ENCODE measurements at places on chromosomes 2 and 18.

DNA sequence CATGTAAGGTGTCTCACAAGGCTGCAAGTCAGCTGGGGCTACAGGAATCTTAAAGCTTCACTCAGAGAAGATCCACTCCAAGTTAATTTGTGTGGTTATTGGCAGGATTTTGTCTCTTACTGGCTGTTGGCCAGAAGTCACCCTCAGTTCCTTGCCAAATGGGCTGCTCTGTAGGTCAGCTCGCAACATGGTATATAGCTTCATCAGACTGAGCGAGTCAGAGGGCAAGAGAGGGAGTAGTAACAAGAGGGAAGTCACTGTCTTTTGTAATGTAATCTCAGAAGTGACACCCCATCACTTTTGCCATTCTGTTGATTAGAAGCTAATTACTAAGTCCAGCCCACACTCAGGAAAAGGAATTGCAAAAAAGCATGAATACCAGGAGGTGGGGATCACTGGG is 119.5 kb downstream of the LRRTM1 start:
- DNase-seq, result no peak

DNA sequence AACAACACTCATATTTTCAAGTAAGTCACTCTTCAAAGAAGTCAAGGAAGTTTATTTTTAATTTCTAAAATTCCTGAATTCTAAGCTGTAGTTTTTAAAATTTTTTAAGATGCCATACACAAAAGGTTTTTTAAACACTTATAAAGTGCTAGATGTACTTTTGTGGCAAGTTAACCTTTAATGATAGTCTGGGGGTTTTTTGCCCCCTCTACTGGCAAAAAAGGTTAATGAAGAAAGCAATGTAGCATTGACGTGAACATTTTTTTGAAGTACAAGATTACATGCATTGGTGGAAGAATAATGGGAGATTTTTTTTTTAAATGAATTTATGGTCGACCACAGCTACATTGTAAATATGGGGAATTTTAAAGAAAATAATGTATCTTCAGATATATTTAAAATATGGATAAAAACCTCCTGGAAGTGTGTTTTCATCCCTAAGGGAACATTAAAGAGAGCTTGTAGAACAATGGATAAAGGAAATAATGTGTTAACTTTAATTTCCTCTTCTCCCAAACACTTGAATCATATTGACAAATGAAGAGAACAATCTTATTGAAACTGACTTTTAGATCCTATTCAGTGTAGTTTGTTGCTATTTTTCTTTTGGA is 12.6 kb downstream of the ITPRID2 start:
- no peak for DNase-seq

DNA sequence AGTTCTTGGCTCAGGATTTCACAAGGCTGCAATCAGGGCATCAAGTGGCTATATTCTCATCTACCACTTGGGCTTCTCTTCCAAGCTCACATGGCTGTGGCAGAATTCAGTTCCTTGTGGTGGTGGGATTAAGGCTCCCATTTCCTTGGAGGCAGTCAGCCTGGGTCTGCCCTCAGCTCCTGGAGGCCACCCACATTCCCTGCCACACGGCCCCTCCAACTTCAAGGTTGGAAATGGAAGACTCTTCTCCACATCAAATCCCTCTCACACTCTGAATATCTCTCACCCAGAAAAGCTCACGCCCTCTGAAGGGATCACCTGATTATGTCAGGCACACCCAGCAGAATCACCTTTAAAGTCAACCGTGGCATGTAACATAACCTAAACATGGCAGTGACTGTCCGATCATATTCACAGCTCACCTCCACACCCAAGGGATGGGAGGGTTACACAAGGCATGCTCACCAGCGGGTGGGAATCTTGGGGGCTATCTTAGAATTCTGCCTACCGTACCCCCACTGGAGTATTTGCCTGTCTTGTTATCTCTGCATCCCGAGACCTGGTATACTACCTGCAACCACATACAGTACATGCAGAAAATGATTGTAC is 256.2 kb upstream of the KLHL29 start:
- no peak for DNase-seq

- no peak for DNase-seq
Observed at GRCh38 chr18:70256184-70256583, 32.7 kb upstream of the SOCS6 start.

DNA sequence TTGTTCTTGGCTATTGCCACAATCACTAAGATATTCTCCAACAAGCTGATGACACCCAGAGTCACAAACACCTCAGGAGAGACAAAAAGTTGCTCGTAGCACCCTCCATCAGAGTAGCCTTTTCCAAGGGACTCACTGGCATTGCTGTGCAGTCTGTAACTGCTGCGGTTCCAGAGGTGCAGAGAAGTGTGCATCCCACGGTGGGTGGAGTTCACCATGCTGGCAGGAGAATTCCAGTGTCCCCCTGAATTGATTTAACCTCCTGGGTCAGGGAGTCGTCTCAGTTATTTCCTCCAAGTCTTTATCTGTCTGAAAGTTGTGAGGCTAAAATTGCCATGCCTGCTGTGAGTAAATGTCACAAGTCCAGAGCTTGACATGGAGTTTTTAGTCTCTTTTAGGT is 443 bp downstream of the MC4R start:
- no peak for DNase-seq

- no peak for DNase-seq
Observed at GRCh38 chr2:190607657-190608357, 41.1 kb upstream of the NAB1 start.

DNA sequence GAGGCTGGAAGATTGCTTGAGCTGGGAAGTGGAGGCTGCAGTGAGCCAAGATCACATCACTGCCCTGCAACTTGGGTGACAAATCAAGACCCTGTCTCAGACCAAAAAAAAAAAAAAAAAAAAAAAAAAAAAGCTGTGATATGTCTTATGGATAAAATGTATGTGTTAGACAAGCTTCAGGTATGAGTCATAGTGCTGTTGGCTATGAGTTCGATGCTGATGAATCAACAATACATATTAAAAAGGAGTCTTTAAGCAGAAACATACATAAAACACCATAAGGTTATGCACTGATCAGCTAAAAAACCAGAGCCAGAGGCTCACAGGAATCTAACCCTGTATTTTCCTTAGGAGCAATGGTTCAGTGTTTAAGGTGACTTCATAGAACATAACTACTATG is 332.3 kb downstream of the NCKAP5 start:
- DNase-seq, result no peak

DNA sequence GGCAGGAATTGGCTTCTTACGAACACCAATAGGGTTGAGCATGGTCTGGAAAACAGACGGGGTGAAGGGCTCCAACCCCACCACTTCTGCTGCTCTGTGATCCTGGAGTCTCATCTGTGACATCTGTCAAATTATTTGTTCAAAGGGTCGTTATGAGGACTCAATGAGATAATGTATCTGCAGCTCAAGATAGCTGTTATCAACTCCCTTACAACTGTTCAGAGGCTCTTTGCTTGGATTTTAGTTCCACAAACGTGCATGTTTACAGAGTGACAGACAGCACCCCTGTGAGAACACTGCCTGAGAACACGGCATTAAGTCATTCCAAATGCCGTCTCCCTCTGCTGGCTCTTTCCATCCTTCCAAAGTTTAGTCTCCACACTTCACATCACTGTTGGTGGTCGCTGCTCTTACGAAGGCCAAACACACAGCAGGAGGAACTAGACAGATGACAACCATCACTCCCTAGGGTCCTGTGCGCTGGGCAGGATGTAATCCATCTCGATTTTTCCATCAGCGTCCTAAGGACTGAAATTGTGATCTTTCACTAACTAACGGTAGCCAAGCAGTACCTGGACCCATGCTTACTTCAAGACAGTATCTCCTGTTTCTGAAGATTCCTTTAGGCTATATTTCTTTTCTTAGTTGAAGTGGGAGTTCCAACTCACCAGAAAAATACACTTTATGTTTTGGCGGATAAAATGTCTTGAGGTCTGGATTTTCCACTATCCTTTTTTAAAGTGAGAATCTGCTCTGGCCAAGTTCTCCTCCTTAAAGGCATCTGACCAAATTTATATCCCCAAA is 220.3 kb downstream of the ANAPC1 start:
- DNase-seq, result no peak

DNA sequence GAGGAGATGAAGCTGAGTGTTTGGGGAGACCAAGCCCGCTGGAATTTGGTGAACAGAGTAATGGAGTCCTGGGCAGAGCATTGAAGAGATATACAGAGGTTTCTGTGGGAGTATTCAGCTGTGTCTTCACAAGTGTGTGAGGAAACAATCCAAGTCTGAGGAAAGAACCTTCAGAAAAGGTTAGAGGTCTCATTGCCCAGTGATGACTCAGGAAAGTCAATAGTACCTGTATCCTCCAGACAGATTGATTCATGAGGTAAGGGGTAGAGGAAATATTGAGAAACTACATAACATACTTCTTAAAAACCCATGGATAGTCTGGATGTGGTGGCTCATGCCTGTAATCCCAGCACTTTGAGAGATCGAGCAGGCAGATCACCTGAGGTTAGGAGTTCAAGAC is 392.3 kb downstream of the GALNT13 start:
- DNase-seq, result no peak

- no peak for DNase-seq
Observed at GRCh38 chr2:10235099-10235908, 67.4 kb upstream of the HPCAL1 start.

DNA sequence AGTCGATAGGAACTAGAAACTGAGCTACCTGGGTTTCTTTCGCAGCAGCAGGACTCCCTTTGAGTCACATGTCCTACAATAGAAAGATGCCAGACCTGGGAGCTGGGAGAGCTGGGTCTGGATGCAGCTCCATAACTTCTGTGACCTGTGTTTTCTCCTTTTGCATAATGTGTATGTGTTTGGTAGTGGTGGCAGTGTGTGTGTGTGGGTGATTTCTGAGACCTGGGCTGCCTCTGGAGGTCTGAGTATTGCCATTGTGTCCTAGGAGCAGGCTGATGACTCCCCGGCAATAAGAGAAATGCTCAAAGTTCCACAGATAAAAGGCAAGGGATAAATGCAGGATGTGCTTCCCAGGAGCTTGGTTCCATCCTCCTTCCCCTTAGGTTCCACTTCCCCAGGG is 6.4 kb downstream of the WNT10A start:
- no peak for DNase-seq

DNA sequence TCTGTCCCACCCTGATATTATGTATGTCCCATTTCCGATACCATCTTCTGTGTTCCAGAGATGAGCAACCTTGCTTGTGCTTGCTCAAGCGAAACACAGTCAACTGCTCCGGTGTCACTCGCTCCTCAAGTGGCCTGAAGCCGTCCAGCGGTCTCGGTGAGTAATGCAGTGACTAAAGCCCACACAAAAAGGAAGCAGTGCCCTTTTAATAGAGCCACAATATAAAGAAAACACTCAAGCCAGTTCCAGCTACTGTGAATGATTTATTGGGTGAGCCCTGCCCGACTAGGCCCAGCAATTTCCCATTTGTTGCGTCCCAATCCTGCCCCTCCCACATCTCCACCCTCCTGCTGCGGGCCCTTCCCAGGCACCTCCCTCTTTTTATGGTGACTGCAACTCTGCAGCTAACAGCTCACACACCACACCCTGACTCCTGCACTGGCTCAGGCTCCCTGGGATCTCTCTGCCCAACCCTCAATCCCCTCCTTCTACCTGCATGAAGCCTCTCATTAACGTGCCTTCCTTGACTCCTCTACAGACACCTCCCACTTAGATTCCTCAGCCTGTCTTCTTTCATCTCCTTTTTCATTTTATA is 44.2 kb upstream of the DSC1 start:
- no peak for DNase-seq
